ENCODE measurements at places on chromosomes 6 and 20.

DNA sequence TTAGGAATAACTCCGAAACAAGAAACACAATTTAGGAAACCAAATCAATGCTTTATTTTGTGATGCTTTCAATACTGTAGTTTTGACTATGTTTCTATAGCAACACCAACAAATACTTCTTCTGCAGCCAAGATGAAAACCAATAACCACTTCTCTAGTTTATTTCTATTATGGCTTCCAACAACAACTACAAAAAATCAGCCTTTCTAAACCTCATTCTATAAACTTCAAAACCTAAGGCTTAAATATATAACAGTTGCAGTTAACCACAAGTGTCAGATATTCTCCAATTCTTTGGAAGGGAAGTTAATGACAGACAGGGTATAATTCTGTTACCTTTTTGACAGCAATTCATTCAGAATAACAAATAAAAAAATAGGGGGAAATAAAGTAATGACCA is 80.9 kb downstream of the EPB41L2 start:
- no peak for DNase-seq

DNA sequence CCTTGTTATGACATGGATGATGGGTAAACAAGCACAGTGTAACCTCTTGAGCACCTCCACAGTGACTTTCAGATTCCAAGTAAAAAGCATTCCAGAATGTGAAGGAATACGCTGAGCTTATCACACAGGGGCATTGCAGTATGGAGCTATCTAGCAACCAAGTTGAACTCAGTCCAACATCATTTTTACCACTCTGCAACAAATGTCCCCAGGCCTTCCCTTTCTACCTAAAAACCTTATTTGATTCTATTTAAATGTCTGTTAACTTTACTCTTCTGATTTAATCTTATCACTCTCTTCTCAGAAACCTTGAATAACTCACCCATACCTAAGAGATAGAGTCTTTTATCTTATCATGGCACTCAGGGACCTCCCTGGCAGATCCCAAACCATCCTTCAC is 195.8 kb upstream of the CDYL start:
- DNase-seq: no peak

GRCh38 chr6:31870385-31870921 is 7.8 kb upstream of the NEU1 start:
- DNase-seq: no peak

DNA sequence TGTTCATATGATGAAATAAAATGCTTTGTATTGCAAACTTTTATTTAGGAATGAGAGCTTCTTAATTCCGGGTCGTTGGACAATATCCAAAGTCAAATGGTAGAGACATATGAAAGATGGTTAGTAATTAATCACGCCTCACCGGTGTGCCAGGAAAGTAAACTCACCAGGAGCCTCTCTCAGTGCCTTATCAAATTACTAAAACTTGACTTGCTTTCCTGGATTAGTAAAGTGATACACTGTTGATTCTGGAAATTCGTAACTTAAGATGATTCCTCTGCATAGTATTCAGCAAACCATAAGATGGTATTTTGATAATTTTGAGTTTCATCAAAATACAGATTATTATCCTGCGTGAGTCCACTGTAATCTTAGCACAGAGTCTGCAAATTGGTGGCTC is 115.2 kb downstream of the PAX1 start:
- DNase-seq: no peak

GRCh38 chr20:14312001-14312400 is 25.4 kb downstream of the FLRT3 start:
- DNase-seq: no peak

DNA sequence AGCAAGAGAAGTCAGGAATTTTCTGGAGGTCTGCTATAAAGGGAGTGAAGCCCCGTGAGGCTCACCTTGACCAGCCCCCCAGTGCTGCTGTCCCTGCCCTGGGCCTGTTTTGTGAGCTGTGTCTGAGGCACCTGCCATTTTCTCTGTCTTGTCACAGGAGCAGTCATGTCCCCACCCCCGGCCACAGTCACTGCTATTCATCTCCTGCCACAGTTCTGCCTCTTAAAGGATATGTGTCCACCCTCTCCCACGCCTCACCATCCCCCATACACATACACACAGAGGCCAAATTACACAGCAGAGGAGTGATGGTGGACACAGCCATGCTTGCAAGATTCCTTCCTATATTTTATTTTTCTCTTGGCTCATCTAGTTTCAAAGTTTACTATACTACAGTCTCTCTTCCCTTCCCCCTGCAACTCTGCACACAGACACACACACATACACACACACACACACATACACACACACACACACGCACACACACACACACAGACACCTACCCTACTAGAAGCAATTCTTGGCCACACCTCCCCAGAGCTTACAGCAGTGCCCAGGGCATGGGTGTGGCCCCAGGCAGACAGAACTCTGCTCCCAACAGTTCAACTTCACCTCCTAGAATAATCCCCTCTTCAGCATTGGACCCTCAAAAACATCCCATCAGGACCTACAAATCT is 68.7 kb upstream of the TAB2 start:
- DNase-seq: no peak

- no peak for DNase-seq
These were observed 628 bp downstream of the SLC35B2 start for GRCh38 chr6:44256775-44257024.

DNA sequence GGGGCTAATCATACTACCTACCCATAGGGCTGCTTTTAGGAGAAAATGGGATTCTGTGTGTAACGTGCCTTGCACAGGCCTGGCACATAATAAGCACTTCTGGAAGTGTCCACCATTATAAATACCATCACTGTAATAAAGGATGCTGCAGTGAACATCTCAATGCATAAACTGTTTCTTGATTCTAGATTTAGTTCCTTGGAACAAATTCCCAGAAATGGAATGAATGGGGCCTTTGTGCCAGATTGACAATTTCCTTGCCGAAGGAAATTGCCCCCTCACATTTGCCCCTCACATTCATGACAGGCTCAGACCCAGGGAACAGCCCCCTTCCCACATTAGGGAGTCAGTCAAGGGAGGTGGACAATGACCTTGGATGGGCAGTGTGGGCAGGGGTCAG is 29.2 kb downstream of the BPIFB4 start:
- no peak for DNase-seq

- no peak for DNase-seq
These were observed 343.5 kb downstream of the RNGTT start for GRCh38 chr6:88619951-88620350.

DNA sequence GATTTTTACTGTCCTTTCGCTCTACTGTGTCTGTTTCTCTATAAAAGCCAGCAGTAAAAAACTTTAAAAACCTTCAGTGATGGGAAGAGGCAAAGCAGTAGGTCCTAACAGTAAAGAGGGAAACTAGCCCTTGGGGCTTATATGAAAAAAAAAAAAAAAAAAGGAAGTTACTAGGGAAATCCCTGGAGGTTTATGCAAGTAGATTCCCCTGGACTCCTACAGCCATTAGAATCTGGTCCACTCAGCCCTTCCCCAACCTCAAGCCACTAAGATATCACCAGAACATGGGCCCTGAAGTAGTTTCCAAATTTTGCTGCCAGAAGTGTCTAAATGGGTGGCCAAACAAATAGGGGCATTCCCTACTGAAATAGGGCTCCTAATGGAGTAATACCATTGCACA is 70.5 kb upstream of the HINT3 start:
- no peak for DNase-seq

DNA sequence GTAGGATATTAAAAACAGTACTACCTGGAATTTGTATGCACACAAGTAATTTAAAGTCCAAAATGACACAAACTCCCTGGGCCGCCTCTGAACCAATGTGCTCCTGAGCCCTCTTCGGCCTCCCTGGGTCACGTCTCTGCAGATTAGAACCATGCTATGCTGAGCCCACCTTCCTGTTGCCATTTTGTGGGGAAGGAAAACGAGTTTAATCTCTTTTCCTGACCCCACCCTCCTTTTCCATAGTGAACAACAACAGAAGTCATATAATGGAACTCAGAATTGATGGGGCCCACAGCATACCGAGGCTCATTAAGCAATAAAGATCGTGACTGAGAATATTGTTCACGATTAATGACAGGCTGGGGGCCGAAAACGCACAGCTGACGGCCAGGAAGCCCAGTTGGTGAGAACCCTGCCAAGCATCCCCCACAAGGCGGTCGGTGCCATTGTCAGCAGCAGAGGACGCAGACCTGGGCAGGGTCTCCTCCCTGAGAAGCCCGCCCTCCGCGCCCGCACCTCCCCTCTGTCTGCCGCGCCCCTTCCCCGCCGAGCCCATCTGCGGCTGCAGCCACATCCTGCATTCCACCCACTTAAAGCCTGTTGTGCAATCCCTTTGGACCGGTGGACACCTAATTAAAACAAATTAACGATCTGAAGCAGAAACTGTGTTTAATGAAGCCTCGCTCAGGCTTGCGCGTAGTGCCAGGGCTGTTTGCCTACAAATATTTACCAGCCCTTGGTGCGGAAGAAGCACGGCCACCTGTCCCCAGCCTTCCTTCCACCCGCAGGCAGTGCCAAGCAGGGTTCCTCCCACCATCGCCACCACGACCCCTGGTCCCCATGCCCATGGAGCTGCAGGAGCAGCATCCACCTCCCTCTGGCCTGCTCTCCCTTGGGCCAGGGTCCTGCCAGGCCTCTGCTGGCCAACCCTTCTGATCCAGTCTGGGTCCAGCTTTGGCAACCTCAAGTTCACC is 68.1 kb downstream of the DLL1 start:
- no peak for DNase-seq

DNA sequence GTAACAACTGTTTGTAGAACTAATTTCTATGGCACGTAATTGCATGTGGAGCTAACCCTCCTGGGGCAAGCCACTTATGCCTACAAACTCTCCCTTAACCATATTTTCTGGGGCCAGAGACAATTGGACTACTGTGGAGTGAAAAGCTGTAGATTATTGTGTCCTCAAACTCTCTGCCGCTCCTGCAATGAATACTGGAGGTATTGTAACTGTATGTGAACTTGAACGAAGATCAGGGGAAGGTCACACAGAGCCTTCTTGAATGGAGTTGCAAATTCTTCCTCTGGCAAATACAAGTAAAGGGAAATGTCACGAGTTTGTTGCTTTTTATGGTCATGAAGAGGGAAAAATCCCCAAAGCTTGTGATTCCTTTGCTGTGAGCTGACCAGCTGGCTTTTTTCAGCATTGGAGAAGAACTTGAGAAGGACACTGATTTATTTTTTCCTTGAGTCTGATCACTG is 18.2 kb downstream of the AKAP12 start:
- peak; percentile 32 for DNase-seq

DNA sequence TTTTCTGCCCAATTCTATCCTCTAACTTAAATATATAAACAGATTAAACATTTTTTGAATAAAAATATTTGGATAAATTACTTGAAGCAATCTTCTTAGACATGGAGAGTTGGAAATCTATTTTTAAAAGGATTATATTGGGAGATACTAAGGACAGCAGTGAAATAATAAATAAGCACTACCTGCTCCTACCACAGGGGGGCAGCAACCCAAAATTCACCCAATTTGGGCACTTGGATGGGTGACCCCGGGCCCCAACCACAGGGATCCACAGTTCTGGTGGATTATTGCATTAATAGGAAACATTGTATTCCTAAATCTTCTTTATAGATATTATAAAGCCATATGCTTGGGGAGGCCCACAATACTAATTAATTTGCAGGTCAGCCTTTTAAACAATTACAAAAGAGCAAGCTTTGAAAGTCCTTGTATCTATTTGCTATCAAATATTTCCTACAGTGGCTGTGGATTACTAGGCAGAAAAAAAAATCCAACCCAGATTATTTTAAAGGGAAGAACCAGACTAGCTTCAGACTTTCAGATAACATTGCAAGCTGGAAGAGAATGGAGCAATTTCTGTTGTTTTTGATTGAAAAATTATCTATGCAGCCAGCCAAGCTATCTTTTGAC is 66.4 kb upstream of the PDE10A start:
- DNase-seq: no peak

- DNase-seq: no peak
These were observed 295.9 kb downstream of the ADGB start for GRCh38 chr6:146894624-146895023.

- DNase-seq: no peak
These were observed 12.3 kb upstream of the CDYL start for GRCh38 chr6:4763921-4764320.

GRCh38 chr6:128335963-128336362 is 184.4 kb downstream of the PTPRK start:
- DNase-seq: no peak

- DNase-seq: no peak
These were observed 454 bp downstream of the L3MBTL3 start for GRCh38 chr6:130018744-130019325.

- no peak for DNase-seq
These were observed 8.1 kb upstream of the CCN5 start for GRCh38 chr20:44707018-44707579.

GRCh38 chr6:71414486-71414885 is 125.9 kb downstream of the OGFRL1 start:
- no peak for DNase-seq

GRCh38 chr6:35782424-35782823 is 1.6 kb downstream of the CLPSL1 start:
- no peak for DNase-seq
